ENCODE measurements at places on chromosomes 11 and 22. TPM values are rescaled to one million over a fixed set of nuclear protein-coding genes. Genes with fewer than 3 reads are reported as not detected.
A peak's percentile ranks its signal among the peaks of the same experiment; 100 is the strongest.

DNA sequence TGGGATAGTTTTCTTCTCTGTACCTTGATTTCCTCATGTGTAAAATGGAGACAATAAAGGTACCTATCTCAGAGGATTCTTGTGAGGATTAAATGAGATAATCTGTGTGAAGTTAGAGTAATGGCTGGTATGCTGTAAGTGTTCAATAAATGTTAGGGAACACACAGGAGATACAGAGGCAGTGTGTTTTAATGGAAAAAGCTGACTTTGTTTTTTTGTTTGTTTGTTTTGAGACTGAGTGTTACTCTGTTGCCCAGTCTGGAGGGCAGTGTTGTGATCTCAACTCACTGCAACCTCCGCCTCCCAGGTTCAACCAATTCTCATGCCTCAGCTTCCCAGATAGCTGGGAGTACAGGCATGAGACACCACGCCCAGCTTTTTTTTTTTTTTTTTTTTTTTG is 2.5 kb upstream of the ARCN1 start:
- DNase-seq: no peak

GRCh38 chr22:22201185-22201929 is 43.2 kb upstream of the VPREB1 start:
- peak; percentile 87 for DNase-seq

DNA sequence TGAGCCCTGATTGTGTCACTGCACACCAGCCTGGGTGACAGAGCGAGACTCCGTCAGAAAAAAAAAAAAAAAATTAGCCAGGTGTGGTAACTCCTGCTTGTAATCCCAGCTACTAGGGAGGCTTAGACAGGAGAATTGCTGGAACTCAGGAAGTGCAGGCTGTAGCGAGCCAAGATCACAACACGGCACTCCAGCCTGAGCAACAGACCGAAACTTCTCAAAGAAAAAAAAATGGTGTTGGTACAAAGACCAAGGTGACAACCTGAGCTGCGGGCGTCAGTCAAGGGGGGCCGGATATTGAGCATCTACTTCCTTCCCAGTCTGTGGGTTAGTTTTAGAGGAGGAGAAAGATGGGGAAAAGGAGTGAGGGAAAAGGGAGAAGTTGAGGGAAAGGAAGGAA is 48.5 kb upstream of the HSPA8 start:
- DNase-seq: no peak

Gene CCDC89
- not detected for total RNA-seq
